Activated T-helper 1 cell treated with anti-CD3 and anti-CD28 coated beads, Interleukin-12 subunit alpha, Interleukin-12 subunit beta, Interleukin-2, Interleukin-4 antibody, amounts not matched to agents 30 ng/mL and 10 ng/mL and 1 ng/mL, durations not matched to agents 14 hours and 24 hours and 36 hours (primary cell): ENCODE measurements at places on chromosomes 13 and 19. TPM values are rescaled to one million over a fixed set of nuclear protein-coding genes. Genes with fewer than 3 reads are reported as not detected.

F10 gene
- total RNA-seq = not detected in 2 replicates

IGFL2 gene
- total RNA-seq = 0.23 TPM in 1 of 2 replicates, not detected in the other

NXNL1 gene
- total RNA-seq = not detected in 2 replicates

SH2D3A gene
- total RNA-seq = 15.0 and 15.6 TPM in 2 replicates

CACNG7 gene
- not detected in 2 replicates for total RNA-seq

PLIN4 gene
- not detected in 2 replicates for total RNA-seq

CDC42EP5 gene
- not detected in 2 replicates for total RNA-seq

PLVAP gene
- 0.08 TPM in 1 of 2 replicates, not detected in the other for total RNA-seq

INSL3 gene
- 8.7 and 9.3 TPM in 2 replicates for total RNA-seq

ZNF728 gene
- total RNA-seq = not detected in 2 replicates

C19orf85 gene
- not detected in 2 replicates for total RNA-seq

NLRP5 gene
- total RNA-seq = not detected in 2 replicates

RYR1 gene
- total RNA-seq = 2.6 and 3.8 TPM in 2 replicates

KIR2DL3 gene
- not detected in 2 replicates for total RNA-seq

OR7A5 gene
- total RNA-seq = not detected in 2 replicates

CFAP97D2 gene
- not detected in 2 replicates for total RNA-seq

WASF3 gene
- total RNA-seq = 0.07 and 0.13 TPM in 2 replicates

POLD1 gene
- total RNA-seq = 171 and 178 TPM in 2 replicates

ATP4A gene
- total RNA-seq = not detected in 2 replicates

CYP2S1 gene
- total RNA-seq = 0.60 and 0.73 TPM in 2 replicates

ATXN8OS gene
- not detected in 2 replicates for total RNA-seq

PODNL1 gene
- total RNA-seq = not detected in 2 replicates

SIGLEC9 gene
- total RNA-seq = 0.29 and 0.42 TPM in 2 replicates

CEACAM16 gene
- total RNA-seq = not detected in 2 replicates

CUL4A gene
- 86.5 and 89.9 TPM in 2 replicates for total RNA-seq

CERS1 gene
- total RNA-seq = not detected in 2 replicates

SHISA7 gene
- not detected in 2 replicates for total RNA-seq

PCP2 gene
- 0.34 and 1.4 TPM in 2 replicates for total RNA-seq

KLK12 gene
- not detected in 2 replicates for total RNA-seq

SIGLEC12 gene
- 0.52 and 0.54 TPM in 2 replicates for total RNA-seq

PRRG2 gene
- 0.59 and 1.2 TPM in 2 replicates for total RNA-seq

POLR1G gene
- 25.3 and 27.2 TPM in 2 replicates for total RNA-seq

DENND1C gene
- 68.4 and 75.6 TPM in 2 replicates for total RNA-seq

SMAD9 gene
- total RNA-seq = 0.08 TPM in 1 of 2 replicates, not detected in the other

PLPPR3 gene
- not detected in 2 replicates for total RNA-seq

ARHGAP33 gene
- total RNA-seq = 24.5 and 25.8 TPM in 2 replicates

C13orf42 gene
- not detected in 2 replicates for total RNA-seq
